Activated CD4-positive, alpha-beta T cell treated with anti-CD3 and anti-CD28 coated beads, Interleukin-10, Interleukin-2, amounts not matched to agents 100 ng/mL and 50 ng/mL, durations not matched to agents 16 hours and 8 hours (primary cell): ENCODE measurements at places on chromosomes 6 and 20.

DNA sequence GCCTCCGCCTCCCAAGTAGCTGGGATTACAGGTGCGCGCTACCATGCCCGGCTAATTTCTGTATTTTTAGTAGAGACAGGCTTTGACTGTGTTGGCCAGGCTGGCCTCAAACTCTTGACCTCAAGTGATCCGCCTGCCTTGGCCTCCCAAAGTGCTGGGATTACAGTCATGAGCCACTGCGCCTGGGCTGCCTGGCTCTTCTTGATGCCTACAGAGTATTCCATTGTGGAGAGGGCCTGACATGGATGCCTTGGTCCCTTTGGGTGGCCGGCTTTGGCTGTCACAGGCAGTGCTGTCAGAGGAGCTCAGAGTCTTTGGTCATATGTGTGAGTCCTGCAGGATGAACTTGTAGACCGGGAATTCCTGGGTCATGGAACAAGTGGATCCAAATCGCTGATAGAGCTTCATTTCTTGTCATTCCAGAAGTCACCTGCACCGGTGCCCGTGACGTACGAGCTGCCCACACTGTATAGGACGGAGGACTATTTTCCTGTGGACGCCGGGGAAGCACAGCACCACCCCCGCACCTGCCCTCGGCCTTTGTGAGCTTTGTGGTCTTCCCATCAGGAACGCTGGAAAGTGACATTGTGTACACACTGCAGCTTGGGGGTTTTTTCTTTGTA lies 55.1 kb downstream of the ADNP start:
- DNase-seq, result no peak

- DNase-seq, result no peak
These were observed 1301.6 kb downstream of the EPHA7 start for GRCh38 chr6:92117800-92118199.

- no peak for DNase-seq
These were observed 66.2 kb downstream of the SLC22A23 start for GRCh38 chr6:3390698-3391097.

- DNase-seq, result no peak
These were observed 405.7 kb downstream of the KIF16B start for GRCh38 chr20:16167423-16168130.

DNA sequence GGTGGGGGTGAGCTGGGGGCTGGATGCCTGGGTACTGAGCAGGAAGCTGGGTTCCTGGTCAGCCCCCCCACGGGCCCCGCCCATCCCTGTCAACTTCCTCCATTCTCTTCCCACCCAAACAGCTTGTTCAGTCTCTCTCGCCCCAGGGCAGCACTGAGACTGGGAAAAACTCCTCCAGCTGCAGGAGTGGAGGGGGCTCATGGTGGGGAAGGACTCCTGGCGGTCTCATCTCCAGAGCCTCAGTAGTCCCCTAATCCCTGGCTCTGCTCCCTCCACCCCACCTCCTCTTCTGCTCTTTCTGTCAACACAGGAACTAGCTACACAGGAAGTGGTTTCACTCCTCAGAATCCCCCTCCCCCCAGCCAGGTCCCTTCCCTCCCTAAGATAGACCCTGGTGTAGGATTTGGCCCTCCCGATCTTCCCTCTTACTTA lies at the start of gene GPSM3:
GPSM3 (minus strand) TSS at position 36 of the 432 bp plus-strand sequence. CDS start 130 bp downstream, outside the sequence.
- DNase-seq, result peak; percentile 75

DNA sequence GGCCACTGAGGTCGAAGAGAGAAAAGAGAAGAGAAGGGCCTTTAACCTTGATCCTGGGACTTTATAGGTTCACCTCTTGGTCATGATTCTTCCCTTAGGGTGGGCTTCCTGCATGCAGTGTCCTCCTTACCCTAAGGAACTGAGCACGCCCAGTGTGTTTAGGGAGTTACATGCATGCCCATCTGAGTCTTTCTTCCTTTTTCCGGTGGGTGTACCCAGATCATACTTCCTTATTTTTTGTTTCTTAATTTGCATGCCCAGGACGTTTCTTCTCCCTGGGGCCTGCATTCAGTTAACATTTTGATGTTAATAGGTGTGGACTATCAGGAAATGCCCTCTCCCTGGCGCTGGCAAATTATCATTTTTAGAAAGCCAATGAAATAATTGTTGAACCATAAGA lies 91.5 kb downstream of the HTR1B start:
- no peak for DNase-seq

GRCh38 chr6:139533573-139534471 lies 159.4 kb upstream of the CITED2 start:
- DNase-seq, result peak; percentile 24

- peak; percentile 39 for DNase-seq
These were observed 164.2 kb downstream of the NFATC2 start for GRCh38 chr20:51378171-51378928.

- no peak for DNase-seq
These were observed 8.0 kb upstream of the PMEPA1 start for GRCh38 chr20:57717797-57718196.

DNA sequence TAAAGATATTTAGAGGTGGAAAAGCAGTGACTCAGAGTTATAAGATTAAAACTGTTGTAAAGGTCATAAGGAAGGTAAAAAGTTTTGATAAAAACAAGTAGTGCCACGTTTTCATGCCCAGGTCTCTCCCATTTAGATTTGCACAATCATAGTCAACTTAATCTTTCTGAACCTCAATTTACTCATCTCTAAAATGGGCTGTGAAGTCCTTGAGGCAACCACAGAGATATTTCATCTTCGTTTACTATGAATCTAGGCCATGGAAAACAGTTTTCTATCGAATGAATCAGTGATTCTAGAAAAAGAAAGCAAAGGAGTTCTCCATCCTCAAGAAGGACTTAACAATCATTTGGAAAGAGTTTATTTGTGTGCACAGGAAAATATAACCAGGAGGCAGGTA lies 190.2 kb downstream of the EDN1 start:
- DNase-seq, result no peak

DNA sequence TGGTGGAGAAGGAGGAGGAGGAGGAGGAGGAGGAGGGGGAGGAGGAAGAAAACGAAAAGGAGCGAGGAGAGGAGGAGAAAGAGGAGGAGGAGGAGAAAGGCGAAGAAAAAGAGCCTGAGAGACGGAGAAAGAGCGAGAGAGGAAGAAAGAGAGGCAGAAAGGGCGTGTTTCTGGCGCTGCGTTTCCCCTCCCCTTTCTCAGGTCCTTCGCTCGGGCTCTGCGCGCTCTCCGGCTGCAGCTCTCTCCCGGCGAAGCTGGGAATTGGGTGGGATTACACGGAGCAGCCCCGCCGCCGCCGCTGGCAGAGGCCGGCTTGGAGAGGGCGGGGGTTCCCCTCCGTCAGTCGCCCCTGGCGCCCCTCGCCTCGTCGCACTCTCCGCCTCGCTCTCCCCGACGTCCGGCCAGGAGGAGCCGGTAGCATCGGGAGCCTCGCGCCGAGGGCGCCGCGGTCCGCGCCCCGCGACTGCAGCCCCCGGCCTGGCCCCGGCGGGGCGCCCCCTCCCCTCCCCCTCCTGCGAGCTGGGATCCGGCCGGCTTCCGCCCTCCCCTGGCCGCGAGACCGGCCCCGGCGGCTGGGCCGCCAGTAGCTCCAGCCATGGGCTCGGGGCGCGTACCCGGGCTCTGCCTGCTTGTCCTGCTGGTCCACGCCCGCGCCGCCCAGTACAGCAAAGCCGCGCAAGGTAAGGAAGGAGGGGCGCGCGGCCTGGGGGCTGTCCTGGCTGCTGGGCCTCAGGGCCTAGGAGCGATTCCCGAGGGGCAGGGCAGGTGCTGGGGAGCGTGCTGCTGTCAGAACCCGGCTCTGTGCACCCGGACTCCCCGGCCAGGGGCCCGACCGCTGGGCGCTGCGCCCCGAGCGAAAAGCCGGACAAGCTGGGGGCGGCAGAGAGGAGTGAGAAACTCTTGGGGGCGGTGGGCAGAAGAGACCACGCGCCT lies at the start of gene SCUBE3:
SCUBE3 (plus strand) TSS at position 133 of the 933 bp plus-strand sequence; CDS start at position 596, 463 bp downstream.
- peak; percentile 22 for DNase-seq

- DNase-seq, result no peak
These were observed 300.2 kb upstream of the JARID2 start for GRCh38 chr6:14945461-14946185.

DNA sequence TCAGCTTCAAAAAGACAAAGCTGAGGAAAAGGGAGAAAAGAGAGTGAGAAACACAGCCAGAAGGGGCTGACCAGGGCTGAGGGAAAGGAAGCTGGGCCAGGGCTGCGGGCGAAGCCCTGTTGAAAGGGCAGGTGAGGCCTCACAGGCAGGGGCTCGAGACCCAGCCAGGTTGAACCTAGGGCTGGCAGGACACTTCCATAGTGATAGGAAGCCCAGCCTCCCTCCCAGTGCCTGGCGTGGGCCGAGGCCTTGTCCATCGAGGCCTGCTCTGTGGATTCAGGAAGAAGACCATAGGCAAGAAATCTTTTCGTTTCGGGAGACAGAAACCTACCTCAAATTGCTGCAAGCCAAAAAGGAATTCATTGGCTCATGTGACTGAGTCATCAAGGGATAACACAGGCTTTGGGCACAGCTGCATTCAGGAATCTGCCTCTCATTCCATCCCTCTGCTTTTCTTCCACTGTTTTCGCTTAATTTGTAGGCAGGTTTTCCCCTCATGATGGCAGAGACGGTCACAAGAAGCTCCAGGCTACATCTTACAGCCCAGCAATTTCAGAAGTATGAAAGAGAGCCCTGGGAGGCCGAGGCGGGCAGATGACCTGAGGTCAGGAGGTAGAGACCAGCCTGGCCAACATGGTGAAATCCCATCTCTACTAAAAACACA lies 311.1 kb upstream of the SULF2 start:
- no peak for DNase-seq

DNA sequence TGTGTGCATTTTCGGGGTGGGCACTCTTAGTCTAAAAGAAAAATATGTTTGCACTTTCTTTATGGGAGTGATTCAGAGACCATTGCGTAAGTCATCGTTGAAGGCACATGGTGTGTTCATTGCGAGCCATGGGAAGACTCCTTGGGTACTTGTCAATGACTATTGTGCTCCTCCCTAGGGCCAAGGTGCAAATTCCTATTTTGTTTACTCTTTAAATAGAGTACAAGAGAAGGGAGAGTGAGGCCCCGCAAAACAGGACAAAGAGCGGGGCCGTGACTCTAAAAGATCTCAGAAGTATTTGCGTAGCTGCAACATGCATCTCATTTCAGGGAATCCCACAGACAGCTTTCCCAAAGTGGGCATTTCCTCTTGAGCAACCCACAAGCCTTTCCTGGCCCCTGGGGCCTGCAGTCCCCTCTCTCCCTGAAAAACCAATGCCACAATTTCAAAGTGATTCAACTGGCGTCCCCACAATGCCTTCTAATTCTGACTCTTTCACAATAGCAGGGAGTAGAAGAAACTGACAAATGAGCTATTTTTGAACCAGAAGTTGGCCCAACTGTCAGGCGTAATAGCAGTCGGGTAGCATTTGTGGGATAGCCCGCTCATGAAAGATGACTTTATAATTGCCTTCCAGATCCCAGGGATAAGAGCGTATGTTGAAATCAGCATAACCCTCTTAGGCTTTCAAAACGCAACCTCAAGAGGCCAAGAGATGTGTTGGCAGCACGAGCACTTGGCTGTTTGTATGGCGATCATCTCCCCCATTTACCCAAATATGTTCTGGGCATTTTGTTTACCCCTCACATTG lies 277.9 kb upstream of the BMP2 start:
- DNase-seq, result no peak

- no peak for DNase-seq
These were observed 23.9 kb downstream of the DUSP22 start for GRCh38 chr6:315921-316752.

DNA sequence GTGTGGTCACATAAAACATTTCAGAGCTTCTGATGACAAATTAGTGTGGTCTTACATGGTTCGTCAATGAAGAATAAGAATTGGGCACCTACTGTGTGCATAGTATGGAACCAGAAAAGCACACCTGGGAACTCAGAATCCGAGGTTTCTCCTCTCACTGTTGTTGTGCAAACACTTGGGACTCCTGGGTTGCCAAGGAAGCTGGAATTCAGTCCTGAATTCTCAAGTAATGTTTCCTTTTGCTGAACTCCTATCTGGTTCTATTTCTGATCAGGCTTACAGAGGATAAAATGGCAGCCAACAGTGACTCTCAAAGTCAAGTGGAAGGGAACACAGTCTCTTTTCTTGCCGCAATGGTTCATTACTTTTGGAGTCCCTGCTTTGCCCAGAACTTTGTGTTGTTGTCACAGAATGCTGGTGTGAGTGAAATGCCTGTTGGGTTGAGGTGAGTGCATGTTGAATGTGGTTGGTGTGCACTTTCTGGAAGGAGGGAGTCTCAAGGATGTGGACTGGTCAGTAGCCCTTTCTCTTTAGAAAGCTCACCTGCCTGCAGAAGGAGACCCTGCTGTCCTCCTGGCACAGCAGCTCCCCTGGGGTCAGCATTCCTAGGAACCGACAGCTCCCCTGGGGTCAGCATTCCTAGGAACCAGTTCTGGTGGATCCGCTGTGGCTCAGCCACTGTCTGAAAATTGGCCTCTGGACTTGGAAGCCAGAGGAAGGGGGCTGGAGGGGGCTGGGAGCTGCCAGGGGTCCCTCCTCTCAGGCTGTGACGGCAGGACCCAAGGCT lies 1.4 kb downstream of the UNC93A start:
- no peak for DNase-seq

- no peak for DNase-seq
These were observed 24.1 kb downstream of the BPIFB4 start for GRCh38 chr20:33103556-33103955.

GRCh38 chr6:79604583-79605037 lies 26.5 kb upstream of the SH3BGRL2 start:
- DNase-seq, result no peak

DNA sequence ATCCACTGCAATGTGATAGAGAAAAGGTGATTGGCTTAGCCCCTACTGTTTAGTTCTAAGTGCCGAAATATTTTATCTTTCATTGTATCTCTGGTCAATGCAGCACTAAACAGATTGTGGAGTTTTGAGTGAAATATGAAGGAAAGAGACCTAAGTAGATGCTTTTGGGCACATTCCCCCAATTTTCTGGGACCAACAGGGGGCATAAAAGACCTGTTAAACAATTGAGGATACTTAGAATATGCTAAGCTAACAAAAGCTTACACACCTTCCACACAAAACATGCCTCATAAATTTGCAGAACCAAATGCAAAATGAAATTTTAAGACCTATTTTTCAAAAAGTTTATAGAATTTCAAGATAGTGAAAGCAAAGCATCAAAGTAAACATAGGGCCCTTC lies 746.9 kb downstream of the TBC1D32 start:
- no peak for DNase-seq
